ENCODE measurements at places on chromosomes 4 and X.

GRCh38 chr4:147104768-147105167 is 159.1 kb upstream of the TTC29 start:
- no peak for DNase-seq

- no peak for DNase-seq
Measured at GRCh38 chr4:77669946-77670590, 64.4 kb downstream of the CXCL13 start.

DNA sequence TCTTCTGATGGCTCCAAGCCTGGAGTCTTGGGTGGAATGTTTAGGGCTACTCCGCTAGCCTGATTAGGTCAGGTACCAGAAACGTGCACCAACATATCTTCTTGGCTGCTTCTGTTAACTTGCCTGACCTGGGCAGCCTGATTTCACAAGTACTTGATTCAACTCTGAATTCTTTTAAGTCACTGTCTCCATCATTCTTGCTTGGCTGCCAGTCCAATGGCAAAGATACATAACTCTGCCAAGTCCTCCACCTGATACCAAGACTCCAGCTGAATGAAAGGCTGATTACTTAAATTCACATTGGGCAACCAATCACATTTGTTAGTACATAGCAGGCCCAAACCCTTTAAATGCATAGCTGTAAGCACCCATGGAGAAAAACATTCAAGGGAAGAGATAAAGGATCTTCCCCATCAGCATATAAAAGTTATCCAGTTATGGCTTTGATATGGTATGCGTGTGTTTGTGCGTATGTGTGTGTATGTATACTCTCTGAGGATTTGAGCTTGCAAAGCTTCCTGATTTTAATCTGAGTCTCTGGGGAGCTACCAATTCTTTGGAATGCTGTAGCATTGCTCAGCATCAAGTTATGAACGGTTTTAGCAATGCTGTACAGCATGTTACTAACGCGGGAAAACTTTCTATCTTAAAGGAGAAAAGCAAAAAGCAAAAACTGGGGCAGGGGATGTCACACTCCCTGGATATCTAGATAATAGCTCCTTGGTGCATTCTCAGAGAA is 917.2 kb downstream of the DMD start:
- DNase-seq = no peak

DNA sequence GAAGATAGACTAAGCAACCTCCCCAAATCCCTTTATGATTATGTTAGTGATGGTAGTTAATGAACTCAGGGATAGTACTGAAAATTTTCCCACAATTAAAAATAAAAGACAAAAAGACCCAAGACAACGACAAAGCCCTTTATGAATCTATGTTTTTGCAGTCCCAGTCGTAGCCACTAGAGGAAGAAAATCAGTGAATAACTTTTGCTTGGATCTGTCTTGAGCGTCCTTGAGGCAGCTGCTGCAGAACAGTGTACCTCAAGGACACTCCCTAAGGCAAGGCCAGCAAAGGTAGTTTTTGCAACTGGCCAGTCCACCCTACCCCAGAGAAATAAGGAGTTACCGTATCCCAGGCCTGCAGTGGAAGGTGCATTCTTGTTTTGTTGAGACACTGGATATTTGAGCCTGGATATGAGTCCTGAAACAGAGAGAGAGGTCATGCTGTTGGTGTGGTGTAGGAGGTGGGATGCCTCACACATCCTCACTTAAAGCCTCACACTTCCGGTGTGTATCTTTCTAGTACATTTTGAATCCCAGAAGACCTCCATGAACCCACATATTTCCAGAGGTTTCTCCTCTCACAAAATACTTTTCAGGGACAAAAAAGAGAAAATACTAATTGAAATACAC is 8.7 kb upstream of the TIMM8A start:
- no peak for DNase-seq

GRCh38 chrX:1518512-1518911 is 18.5 kb downstream of the P2RY8 start:
- no peak for DNase-seq
